ENCODE measurements at places on chromosomes 5 and 9.

GRCh38 chr5:169336242-169336641 is 35.3 kb upstream of the SLIT3 start:
- no peak for DNase-seq

- no peak for DNase-seq
Observed at GRCh38 chr9:32956606-32957005, 44.8 kb downstream of the APTX start.

GRCh38 chr5:149358294-149358651 is 427 bp downstream of the PCYOX1L start:
- DNase-seq: no peak

GRCh38 chr9:74666625-74667316 is 169.6 kb downstream of the RORB start:
- no peak for DNase-seq

DNA sequence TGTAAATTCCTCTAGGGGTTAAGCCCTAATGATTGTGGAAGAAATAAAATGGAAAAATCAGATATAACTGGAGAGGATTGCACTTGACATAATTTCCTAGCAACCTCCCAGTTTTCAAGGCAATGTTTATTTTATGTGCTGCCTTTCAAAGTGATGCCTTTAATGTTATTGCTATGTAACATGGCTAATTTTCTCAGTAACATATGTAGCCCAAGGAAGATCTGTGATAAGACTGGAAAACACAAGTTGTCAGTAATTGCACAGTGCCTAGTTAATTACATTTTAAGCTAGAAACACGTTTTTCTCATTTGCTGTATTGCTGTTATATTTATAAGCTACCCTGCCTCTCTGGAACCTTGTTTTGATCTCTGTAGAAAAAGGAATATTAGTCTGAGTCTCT is 49.2 kb upstream of the KCNN2 start:
- DNase-seq: no peak

DNA sequence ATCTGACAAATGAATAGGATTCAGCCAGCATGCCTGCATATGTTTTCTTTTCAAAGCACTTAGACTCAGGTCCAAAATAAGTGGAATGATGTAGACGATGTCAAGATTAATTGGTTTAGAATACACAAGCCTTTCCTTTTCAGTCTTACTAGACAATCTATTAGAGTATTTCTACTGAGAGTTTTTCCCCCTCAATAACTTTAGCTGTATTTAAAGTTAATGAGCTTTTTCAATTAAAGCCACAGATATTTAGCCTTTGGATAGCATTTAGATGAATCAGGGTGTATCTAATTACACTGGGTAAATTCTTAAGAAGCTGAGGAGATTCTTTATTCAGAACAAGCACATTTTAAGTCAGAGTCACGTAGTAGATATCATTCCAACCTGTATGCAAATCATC is 198.7 kb upstream of the MPDZ start:
- no peak for DNase-seq

All from iPS-NIHi11 (cell line).